Colonic mucosa (tissue), 4 donors: ENCODE measurements at places on chromosomes 12 and 14. TPM values are rescaled to one million over a fixed set of nuclear protein-coding genes. Genes with fewer than 3 reads are reported as not detected.

DNA sequence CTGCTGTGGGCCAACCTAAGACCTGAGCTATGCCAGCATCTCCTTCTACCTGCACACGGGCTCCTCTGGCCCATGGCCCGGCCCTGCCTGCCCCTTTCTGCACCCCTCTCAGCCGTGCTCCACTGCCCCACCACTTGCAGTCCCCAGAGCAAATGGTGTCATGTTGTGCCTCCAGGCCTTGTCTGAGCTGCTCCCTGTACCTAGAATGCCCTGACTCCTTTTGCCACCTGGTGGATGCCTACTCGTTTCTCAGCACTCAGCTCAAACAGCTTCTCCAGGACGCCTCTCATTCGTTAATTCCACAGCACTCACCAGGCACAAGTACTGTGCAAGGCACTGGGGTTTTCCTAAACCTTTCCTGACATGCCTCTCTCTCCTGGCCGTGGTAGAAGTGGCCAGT, 63.2 kb upstream of the PNMA1 start:
- H3K36me3 ChIP-seq = no peaks in the 10 kb centered on the region
- no peak for DNase-seq
- no peak overlapping the region for H3K4me3 ChIP-seq

The GMPR2 gene
- total RNA-seq = 68.1 TPM

GRCh38 chr12:3458041-3458440, 33.0 kb upstream of the PRMT8 start:
- no peak for DNase-seq
- no peaks in the 10 kb centered on the region for H3K4me1 ChIP-seq
- no peaks in the 10 kb centered on the region for H3K36me3 ChIP-seq
- no peak overlapping the region for H3K27ac ChIP-seq
- H3K4me3 ChIP-seq = no peak overlapping the region
- H3K27me3 ChIP-seq = no peaks in the 10 kb centered on the region

DNA sequence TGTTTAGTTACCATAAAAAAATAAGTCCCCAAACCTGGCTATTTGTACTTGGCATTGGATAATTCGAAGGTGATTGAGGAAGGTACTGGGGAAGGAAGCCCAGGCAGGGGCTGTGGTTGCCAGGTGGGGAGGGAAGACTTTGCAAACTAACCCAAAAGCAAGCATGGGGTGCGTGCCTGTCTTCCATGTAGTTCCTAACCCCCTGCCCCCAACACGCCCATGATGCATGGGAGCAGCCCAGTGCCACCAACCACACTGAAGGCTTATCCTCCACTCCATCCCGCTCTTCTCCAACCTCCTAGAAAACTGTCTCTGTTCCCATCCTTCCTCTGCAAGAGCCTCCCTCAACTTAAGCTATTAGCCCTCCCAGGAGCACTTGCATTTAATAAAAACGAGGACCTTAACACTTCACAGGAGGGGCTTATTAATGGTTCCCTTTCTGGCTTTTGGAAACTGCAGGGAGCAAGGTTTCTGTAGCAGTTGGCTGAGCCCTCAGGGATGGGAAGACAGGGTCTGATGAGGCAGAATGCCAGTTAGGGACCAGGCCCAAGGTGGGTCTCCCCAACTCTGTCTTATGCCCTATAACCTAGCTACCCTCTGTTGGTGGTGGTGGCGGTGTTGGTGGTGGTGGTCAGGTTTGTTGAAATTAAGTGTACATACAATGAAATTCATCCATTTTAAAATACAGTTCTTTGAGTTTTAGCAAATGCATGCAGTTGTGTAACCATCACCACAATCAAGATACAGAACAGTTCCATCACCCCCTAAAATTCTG, 96.0 kb downstream of the ZFP36L1 start:
- no peak for DNase-seq
- no peak overlapping the region for H3K27ac ChIP-seq
- H3K4me1 ChIP-seq = no peaks in the 10 kb centered on the region
- no peak overlapping the region for H3K4me3 ChIP-seq
- no peaks in the 10 kb centered on the region for H3K36me3 ChIP-seq

DNA sequence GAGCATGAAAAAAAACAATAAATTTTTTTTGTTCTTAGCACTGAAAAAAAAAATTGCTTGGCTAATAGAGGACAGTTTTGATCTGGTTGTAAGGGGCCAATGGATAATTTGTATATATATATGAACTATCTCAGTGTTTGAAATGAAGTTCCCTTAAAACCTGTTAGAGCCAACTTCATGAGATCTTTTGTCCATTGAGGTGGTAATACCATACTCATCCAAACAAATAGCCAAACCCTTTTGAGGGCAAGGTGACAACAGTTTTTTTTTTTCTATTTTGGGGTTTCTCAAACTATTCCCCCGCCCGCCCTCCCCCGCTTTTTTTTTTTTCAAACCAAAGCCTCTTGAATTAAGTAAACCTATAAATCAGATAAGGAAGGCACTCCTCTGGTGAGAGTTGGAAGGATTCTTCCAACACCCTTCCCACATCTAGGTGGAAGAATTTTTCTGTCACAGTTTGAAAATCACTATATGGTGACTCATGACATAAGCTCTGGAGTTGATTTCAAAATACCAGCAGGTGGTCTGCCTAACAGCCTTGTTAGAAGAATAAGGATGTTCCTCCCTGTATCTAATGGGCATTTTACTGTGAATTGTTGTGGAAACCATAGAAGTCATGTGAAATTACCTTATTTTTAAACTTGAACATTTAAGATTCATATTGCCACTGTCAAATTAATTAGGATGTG, 10.2 kb downstream of the ARHGAP5 start:
- no peaks in the 10 kb centered on the region for H3K36me3 ChIP-seq
- no peak overlapping the region for H3K4me3 ChIP-seq
- DNase-seq = no peak
- H3K27me3 ChIP-seq = no peaks in the 10 kb centered on the region
- H3K27ac ChIP-seq = no peak overlapping the region
- peaks cover 6% of the 10 kb centered on the region for H3K4me1 ChIP-seq
